ENCODE measurements at places on chromosomes 2 and 18.
A peak's percentile ranks its signal among the peaks of the same experiment; 100 is the strongest.

DNA sequence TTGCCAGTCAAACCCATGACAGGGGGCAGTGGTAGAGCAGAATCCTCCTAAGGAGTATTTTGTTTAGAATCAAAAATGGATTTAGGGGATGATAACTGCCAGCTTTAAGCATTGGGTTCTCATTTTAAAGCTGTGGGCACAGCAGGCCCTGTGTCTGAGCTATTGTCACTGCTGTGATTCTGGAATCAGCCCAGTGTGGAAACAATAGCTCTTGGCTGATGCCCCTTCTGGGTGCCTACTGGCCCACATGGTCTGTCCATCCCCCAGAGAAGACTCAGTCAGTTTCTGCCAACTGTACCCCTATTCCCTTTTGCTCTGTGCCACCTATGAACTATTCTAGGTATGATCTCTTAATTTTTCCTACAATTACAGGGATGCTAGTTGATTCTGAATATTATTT, 91.7 kb upstream of the LRRTM1 start:
- no peak for DNase-seq

DNA sequence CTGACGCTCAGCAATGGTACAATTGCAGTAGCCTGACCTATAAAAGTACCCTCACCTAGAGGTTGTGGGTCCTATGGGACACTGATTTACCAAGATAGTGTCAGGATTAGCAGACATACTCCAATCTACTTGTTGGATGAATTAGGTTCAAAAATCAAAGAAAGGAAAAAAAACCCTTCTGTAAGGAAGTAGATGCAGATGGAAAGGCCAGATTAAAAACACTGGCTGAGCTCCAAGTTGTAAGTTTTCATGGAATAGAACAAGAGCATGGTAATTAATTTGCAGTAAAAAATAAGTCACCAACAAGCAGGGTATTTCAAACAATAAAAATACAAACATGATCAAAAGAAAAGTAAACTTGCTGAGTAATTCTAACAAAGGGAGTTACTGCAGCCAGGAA, 26.4 kb downstream of the IDH1 start:
- DNase-seq: no peak

DNA sequence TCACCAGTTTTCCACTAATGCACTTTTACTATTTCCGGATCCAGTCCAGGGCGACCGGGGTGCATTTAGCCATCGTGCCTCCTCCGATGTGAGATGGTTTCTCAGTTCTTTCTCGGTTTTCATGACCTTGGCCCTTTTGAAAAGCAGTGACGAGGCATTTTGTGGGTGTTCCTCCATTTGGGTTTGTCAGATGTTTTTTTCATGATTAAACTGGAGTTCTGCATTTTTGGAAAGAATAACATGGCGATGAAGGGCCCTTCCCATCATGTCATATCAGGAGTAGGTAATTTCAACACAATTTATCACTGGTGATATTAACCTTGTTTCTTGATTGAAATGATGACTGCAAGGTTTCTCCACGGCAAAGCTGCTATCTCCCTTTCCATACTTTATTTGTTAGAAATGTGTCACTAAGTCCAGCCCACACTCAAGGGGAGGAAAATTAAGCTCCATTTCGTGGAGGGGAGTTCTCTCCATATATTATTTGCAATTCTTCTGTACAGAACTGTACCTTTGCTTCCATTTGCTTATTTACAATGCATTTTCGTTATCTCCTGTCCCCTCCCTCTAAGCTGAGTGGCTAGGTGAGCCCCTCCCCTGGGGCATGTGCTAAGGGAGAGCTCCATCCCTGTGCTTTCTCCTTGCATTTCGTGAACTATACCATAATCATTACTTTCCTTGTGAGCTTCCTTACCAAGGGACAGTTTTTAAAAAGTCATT, 8.9 kb upstream of the KLF11 start:
- no peak for DNase-seq

GRCh38 chr2:26818972-26819371, 29.0 kb upstream of the DPYSL5 start:
- no peak for DNase-seq

- no peak for DNase-seq
These were observed 21.0 kb upstream of the GPR17 start for GRCh38 chr2:127624756-127625571.

DNA sequence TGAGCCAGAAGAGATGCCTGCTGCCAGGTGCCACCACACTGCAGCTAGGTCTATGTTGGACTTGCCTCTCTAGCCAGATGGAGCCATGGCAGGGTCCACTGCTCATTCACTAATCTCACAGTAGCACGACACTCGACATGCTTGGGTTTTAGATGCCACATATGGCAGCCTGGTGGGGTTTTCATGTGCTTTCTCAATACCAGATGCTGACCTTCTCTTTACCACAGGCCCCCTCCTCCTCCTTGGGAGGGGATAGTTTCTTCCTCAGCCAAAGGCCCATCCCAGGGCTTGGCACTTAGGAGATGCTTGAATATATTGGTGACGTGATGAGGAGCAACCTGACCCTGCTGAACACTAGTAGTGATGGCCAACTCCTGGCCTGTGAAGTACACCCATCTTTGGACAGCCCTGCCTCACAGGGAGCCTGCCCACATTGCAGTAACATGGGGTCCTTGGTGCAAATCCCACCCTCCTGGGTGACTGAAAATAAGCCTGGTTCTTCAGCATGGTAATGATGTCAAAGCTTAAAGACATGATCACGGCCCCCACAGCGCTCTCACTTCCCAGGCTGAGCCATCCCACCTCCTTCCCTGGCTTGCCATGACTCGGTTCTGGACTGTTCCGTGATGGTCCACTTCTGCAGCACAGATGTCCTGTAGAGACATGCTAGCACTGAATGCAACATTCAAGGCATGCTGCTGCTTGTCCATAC, 227.5 kb downstream of the SH3RF3 start:
- peak; percentile 55 for DNase-seq

DNA sequence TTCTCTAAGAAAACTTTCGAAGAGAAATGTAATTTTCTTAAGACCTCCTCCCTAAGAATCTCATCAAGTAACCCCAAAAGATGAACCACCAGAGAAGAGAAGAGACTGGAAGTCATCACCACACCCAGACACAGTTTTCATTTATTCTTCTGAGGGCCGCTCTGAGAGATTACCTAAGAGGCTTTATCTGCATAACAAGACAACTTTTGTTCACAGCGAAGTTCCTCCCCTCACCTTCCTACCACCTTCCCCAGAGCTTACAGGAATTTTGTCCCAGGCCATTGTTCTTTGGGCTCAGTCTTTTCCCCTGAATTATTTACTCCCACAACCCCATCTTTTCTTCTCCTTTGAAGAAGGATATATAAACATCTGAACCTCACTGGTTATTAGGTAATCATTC, 92.8 kb downstream of the AKAIN1 start:
- no peak for DNase-seq

DNA sequence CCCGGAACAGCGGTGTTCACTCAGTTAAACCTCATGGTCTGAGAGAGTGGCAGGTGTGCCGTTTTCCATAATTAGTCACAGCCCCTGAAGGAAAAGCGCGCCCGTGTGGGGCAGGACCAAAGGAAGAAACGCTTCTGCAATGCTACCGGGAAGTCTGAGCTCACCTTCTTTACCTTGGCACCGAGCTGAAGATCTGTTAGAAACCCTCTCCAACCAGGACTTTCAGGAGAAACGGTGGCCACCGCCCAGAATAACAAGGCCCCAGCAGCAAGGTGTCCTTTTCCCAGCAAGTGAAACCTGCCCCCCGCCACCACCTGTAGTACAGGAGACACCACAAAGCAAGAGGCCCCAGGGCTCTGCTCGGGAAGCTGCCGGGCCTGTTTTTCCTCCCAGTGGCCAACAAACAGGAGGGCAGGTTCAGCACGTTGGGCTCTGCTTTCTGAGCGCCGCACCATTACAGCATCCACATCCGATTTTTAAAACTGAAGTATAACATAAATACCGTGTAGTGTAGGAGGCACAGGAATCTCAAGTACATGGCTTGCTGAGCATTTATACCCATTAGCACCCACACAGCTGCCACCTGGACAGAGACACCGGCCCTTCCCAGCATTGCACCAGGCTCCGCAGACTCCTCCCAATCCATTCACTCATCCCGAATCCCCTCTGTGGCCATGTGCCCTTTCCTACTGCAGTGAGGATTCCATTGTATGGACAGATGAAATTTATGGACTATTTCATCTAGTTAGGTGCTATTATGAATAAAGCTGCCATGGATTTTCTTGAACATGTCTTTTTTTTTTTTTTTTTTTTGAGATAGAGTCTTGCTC, 121.8 kb upstream of the RIOK3 start:
- DNase-seq: no peak

DNA sequence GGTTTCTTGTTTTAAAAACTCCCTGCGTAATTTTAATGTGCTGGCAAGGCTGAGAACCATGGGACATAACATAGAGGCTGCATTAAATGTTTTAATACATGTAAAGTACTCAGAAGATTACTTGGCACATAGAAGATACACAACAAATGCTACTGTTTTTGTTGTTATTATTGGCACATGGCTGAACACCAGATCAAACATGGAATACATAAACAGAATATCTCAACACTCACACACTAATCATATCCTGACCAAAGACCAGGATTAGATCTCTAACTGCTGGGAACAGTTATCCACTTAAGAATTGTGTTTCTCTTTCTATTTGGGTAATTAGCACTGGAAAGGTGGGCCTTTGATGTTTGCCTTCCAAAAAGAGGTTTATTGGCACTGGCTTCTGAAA, 69.3 kb downstream of the KCNE4 start:
- no peak for DNase-seq

DNA sequence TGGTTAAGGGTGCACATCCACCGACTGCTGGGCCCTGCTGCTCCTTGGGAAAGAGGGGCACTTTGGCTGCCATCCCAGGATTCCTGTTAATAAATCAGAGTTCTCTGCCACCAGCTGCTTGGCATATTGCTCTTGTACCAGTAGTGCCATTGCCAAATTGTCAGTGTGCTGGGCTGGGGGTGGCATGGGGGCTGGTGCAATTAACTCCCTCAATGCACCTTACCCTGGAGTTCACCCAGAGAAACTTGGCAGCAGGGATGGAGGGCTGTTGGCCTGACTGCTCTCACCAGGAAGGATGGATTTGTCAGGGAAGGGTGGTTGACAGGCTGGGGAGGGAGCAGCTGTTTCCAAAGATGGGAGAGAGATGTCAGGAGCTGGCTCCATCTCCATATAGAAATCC, 94.6 kb upstream of the SKOR2 start:
- DNase-seq: no peak

DNA sequence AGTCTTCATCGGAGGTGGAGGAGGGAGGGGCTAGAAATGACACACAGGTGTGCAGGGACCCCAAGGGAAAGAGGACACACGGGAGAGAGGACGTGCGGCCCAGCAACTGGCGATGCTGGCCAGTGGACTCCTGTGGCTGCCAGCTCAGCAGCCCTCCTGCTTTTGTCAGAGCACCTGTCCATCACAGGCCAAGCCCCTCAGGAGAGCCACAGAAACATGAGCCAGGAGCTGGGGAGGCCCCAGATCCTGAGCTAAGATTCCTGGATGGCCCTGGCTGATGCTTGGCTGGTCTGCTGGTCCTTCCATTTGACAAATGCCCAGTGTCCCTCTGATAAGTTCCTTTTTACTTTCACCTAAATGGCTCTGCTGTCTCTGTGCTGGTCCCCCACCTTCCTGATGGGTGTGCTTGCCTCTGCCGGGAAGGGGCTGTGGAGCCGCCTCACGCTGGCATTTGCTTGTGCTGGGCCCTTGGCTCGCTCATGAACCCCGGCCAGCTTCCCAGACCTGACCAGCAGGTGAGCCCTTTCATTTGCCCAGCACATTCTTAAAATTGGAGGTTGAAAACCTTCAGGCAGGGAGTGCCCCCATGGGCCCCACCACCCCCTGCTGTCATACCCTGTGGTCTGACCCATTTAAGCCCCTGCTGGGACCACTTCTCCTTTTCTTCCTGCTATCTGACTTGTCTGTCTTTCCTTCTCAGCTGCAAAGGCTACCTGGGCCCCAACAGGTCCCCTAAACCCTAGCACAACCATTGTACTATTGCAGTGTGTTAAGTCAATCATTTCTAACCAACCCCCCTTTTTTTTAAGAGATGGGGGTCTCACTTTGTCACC, 37.3 kb downstream of the CYP27C1 start:
- peak; percentile 79 for DNase-seq

- no peak for DNase-seq
These were observed 381.8 kb upstream of the CRIM1 start for GRCh38 chr2:35973737-35974132.

GRCh38 chr2:240339411-240340360, 95.8 kb upstream of the GPC1 start:
- peak; percentile 75 for DNase-seq

GRCh38 chr2:229714736-229715541, 584 bp upstream of the DNER start:
- no peak for DNase-seq

GRCh38 chr18:57771626-57772025, 31.5 kb downstream of the ATP8B1 start:
- DNase-seq: no peak

DNA sequence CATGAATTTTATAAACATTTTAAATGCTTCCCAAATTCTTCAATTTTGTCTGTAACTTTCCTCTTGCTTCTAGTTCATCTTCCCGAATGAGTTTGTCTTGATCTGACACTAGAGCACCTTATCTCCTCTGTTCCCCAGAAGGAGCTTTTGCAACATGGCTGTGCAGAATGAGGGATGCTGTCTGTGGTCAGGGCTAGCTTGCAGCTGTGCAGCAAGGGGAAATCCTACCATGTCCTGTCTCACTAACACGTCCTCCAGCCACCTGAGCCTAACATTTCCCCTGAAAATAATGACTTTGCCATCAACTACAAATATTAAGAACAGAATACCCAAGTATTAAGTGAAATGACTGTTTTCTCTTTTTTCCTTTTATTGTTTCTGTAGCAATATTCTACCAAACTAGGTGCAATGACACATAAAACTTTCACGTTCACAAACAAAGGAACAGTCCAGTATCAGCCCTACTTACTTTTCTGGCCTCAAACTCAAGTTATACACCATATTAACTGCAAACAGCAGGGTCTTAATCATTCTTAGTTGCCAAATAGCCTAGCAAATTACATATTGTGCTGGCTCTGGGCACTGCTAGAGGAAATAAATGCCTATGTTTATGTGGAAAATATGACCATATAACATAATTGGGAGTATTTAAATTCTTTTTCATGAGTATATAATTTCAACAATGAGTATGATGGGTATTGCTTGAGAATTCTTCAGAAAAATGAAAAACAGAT, 423.3 kb downstream of the CMPK2 start:
- DNase-seq: no peak

DNA sequence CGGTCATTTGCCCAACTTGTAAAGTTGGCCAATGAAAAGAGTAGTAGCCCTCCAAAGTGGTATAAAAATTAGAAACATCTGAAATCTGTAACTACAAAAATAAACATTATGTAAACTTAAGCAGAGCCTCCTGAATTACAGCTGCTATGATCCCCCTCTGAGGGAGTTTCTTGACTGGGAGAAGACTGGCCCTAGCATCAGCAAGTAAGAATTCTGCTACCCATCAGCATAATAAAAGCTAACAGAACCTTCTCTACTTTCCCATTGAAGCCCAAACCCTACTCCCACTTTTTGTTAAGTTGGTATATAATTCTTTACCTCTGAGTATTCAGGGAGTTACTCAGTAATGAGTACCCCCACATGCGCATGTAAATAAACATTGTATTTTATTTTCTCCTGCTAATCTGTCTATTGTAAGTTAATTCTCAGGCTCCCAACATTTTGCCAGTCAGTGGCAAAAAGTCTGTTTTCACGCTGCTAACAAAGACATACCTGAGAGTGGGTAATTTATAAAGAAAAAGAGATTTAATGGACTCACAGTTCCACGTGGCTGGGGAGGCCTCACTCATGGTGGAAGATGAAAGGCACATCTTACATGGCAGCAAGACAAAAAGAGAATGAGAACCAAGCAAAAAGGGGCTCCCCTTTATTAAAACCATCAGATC, 71.3 kb downstream of the MYL12B start:
- no peak for DNase-seq

- DNase-seq: no peak
These were observed 25.4 kb upstream of the ST3GAL5 start for GRCh38 chr2:85913884-85914881.
